ENCODE measurements at places on chromosomes 12 and 14.

DNA sequence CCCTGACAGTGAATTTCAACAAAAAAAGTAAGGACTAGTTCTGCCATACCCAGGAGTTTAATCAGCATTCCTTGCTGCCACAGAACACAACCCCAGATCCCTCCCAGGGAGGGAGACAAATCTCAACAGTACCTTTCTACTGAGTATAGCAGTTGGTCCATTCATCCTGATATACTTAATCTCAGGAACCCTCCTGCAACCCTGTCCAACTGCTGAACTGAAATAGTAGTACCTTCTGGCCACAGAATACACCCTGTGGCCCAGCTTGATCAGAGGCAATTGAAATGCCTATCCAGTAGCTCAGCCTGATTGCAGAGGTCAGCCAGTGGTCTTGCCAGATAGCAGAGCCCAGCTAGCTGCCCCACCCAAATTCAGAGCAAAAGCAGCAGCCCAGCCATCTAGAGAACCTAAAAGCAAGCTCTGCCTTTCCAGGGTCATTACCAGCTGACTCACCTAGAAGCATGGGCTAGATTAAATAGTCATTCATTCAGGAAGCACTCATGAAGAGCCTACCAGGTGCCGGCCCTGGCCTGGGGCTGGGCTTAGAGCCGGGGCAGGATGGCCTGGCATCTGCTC lies 40.0 kb upstream of the RHOJ start:
- no peak for DNase-seq

DNA sequence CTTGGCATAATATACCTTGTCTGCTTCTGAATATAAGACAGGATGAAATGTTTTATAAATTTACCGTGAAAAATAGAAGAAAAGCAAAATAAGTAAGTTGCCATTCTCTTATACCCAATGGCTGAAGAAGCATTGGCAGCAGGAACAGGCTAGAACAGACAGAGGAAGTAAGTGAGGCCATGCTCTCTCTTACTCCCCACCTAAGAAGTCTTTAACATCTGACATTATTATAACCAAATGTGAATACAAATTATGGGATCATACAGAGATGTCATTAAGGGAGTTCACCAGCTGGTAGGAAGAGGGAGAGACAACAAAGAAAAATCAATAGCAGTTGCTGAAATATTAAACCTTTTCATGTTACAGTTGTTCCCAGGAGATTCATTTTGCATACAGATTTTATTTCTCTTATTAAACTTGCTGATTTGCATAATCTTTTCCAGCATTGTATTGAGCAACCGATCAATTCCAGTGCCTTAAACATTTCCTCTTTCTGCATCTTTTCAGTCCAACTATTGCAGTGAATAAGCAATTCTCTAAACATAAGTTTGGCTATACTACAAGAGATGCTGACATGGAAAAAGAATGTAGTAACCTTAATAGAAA lies 270.6 kb downstream of the SLC6A15 start:
- no peak for DNase-seq

DNA sequence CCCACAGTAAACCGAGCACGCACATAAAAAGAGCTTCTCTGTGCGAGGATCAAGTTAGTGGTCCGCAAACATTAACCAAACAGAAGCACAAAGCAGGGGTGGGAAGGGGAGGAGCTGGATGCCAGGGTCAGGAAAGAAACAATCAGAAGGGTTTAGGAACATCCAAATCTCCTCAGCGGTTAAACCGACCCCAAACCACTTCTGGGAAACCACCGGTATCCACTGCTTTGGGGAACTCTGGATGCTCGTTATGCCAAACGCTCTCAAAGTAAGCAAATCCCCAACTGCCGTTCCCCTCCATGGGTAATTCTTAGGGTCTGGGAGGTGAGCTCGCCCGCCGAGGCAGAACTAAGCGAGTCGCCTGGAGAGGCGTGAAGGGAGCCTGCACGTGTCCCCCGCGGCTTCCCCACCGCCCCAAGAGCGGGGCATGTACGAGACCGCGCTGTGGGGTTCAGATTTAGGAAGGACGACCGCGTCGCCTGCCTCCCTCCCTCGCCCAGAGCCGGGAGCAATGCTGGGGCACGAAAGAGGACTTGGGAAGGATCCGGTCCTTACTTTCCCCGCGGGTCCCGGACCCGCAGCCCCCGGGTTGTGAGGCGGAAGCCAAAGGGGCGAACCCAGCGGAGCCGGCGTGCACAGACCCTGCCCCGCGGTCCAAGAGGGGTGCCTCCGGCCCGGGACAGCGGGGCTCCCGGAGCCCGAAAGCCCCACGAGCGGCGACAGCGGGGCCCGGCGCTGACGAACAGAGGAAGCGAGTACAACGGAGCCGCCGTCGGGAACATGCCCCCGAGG lies 711 bp downstream of the SBNO1 start:
- peak; percentile 30 for DNase-seq

- no peak for DNase-seq
These were observed 51.6 kb upstream of the CRY1 start for GRCh38 chr12:107144990-107145389.

- no peak for DNase-seq
These were observed 34.7 kb upstream of the AMIGO2 start for GRCh38 chr12:47114481-47114892.

- peak; percentile 13 for DNase-seq
These were observed 963 bp downstream of the ATL1 start for GRCh38 chr14:50560931-50561285.

- DNase-seq = no peak
These were observed 139.4 kb downstream of the GRIP1 start for GRCh38 chr12:66539431-66539830.

GRCh38 chr12:215116-215515 lies 1.2 kb upstream of the SLC6A12 start:
- DNase-seq = no peak

DNA sequence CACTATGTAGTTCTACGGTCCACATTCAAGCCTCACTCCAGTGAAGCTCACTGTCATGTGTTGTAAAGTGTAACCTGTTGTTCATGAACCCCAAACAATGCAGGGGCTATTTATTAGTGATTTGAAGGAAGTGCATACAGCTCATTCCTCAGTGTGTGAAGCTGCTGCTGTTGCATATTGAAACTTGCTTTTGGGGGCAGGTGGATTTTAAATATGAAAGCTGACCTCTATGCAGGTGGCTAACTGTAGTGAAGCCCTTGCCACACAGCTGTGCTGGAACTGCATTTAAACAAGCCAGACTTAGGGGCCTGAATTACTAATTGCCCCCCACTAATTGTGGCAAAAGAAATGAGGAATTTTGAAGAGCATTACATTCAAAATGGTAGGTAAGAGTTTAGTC lies 226.3 kb downstream of the ATP23 start:
- DNase-seq = no peak

DNA sequence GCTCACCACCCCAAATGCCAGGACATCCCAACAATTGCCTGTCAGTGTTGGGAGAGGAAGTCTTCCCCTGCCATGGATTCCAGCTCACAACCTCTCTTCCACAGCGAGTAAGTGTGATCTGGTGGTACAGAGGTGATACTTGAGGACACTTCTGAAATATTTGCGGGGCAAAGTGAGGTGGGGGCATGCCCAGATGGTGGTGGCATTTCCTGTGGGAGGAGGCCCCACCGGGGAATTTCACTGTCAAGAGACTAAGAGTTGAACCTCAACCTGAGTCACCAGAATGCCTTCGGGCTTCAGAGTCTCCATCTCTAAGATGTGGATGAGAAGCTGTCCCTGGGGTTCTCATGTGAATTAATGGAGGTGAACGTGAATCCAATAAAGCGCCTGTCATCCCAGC lies 122.3 kb upstream of the RFLNA start:
- DNase-seq = no peak

GRCh38 chr14:51564986-51565604 lies 86.6 kb upstream of the FRMD6 start:
- DNase-seq = no peak

DNA sequence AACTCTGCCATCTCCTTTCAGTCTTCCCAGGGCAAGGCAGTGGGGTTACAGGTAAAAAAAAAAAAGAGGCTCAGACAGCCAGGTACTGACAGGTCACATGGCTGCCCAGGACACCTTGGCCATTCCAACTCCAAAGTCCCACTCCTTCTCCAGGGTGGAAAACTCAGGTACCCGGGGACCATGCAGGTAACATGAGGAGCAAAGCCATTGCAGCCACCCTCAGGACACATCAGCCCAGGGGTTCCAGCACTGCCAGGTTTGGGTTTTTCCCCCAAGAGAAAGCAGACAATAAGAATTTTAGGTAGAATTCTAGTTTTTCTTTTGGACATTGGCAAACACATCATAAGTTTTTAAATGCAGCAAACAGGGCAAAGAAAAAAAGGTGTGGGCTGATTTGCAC lies 15.3 kb downstream of the FAM222A start:
- no peak for DNase-seq

GRCh38 chr14:105074601-105075053 lies 9.4 kb upstream of the GPR132 start:
- DNase-seq = no peak

DNA sequence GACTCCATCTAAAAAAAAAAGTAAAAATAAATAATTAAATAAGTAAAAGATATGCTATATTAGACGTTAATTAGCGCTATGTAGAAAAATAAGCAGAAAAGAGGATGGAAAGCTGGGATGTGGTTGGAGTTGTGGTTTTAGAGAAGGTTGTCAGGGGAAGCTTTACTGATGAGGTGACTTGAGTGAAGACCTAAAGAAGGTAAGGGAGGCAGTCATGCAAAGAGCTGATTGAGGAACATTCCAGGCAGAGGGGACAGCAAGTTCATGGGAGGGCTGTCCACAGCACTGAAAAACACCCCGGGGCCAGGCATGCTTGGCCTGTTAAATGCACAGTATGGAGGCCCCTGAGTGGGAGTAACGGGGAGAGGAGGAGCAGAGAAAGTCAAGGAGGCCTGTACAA lies 15.7 kb downstream of the SMAGP start:
- no peak for DNase-seq

DNA sequence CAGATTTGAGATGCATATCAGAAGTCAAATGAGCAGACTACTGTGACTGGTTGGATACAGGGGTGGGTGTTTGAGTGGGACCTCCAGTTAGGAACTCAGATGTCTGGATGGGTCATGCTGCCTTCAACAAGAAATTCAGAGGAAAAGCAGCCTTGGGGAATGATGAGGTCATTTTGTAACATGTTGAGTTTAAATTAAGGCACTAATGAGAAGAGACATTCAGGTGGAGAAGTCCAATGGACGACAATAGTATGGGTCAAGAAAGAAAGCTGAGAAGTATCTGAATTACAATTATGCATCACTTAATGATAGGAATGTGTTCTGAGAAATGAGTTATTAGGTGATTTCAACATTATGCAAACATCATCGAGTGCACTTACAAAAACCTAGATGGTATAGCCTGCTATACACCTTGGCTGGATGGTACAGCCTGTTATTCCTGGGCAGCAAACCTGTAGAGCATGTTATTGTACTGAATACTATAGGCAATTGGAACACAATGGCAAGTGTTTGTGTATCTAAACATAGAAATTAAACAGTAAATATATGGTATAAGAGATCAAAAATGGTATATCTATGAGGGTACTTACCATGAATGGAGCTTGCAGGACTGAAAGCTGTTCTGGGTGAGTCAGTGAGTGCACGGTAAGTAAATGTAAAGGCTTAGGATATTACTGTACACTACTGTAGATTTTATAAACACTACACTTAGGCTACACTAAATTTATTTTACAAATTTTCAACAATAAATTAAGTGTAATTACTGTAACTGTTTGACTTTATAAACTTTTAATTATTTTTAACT lies 414.7 kb downstream of the RAD51B start:
- no peak for DNase-seq

- no peak for DNase-seq
These were observed 197.6 kb upstream of the AVPR1A start for GRCh38 chr12:63348556-63348955.

DNA sequence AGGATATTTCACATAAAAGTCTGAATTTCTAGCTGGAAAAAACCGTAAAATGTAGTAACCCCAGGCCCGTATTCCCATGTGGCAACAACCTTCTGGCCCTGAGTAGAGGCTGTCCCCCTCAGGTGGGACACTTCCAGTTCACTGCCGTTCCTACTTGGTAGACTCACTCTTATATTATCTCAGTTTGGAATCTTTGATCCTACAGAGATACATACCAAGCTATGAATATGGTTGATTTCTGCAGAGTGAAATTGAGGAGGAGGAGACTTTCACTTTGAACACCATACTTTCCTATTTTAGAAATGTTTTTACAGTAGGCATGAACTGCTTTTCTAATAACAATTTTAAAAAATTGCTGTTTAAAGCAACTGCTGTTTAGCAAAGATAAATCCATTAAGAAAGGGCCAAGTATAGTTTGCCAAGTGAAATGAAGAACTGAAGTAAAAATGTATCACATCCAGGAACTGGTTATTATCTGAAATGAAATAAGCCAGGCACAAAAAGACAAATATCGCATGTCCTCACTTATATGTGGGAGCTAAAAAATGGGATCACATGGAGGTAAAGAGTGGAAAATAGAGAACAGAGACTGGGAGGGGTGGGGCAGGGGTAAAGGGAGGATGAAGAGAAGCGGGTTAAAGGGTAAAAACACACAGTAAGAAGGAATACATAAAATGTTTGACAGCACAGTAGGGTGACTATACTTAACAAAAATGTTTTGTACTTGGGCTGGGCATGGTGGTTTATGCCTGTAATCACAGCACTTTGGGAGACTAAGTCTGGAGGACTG lies 92.8 kb upstream of the METAP2 start:
- DNase-seq = no peak

GRCh38 chr14:29735459-29735858 lies 192.2 kb downstream of the PRKD1 start:
- DNase-seq = no peak
